NCI-H1105 (cell line): ENCODE measurements at places on chromosomes 2 and 18.
A peak's percentile ranks its signal among the peaks of the same experiment; 100 is the strongest.

- DNase-seq, result no peak
Observed at GRCh38 chr2:98091738-98092137, 4.8 kb downstream of the VWA3B start.

DNA sequence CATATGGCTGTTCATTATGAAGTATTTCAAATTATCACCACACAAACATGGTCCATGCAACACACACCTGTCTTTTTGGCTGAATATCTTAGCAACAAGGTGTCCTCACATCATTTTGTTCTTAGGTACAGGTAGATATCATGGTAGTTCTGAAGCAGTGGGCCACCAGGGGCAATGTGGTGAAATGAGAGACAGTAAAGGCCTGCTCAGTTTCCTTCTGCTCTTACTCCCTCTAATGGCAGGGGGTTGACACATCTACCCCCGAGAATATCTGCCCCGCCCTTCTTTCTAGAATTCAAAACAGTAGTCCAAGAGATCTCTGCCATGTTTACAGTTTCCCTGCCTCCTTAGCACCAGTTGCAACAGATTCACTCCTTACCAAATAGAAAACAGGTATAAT lies 147.0 kb upstream of the KLHL14 start:
- DNase-seq, result peak; percentile 7

DNA sequence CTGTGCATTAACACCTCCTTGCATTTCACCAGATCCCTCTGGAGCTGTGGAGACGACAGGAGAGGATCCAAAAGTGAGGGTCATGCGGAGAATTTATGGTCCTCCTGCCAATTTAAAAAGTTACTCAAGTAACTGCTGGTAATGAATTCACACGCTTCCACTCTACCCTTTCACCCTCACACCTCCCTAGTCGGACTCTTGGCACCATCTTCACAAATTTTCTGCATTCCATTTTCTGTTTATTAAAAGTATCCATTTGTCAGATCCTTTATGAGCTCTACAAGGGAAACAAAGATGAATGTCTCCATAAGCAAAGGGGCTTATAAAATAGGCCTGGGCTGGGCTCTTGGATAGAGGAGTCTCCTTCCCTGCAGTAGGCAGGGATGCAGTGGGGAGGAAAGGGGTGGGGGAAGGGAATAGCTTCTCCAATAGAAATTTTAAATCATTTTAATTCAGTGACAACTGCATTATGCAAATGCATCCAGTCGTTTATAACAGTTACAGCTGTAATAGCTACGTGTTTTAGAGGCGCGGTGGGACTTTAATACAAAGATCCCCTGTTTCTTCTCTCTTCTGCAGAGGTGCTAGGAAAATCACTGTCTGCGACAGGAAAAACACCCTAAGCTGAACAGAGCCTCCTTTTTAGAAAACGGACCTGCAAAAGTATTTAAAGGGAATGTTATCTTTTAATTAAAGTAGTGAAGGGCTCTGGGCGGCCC lies 132.2 kb downstream of the EPHA4 start:
- no peak for DNase-seq

- DNase-seq, result peak; percentile 58
Observed at GRCh38 chr2:181574321-181574720, 82.6 kb downstream of the CERKL start.

DNA sequence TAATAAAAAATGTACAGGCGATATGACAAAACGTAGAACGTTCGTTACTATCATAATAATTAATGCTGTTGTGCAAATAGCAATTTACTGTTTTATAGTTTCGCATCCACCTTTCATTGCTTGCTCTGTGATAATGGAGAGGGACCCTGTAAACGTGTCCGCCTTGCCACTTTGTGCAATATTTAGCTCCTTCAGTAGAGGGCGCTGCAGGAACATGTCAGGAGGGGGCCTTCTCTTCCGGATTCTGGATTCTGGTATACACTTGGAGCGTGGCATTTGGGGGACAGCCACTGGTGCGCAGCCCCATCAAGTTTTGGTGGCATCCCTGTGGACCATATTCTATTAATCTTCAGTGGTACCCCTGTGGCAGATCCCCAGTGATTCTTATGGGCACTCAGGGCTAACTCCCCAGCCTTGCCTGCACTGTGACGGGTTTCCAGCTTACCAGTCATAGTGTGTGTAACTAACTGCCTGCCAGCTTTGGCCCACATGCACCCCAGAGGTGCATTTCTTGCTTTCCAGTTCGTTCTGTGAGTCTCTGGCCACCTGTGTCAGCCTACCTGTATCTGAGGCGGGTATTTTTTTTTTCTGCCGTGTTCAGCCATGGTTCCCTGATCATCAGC lies 140.3 kb downstream of the CYRIA start:
- DNase-seq, result no peak

GRCh38 chr2:78070693-78071092 lies 548.5 kb upstream of the LRRTM4 start:
- no peak for DNase-seq
